ENCODE measurements at places on chromosomes 7 and 10. TPM values are rescaled to one million over a fixed set of nuclear protein-coding genes. Genes with fewer than 3 reads are reported as not detected.

GRCh38 chr10:83515001-83515400, 624.3 kb upstream of the GHITM start:
- no peaks in the 10 kb centered on the region for H3K36me3 ChIP-seq
- H3K27ac ChIP-seq = no peak overlapping the region
- DNase-seq = no peak
- no peak overlapping the region for H3K4me3 ChIP-seq

- no peak for DNase-seq
- H3K4me3 ChIP-seq = peak overlapping the region; percentile 48
- H3K36me3 ChIP-seq = no peaks in the 10 kb centered on the region
Measured at GRCh38 chr10:24201503-24202180, 7.3 kb upstream of the KIAA1217 start.

- H3K27me3 ChIP-seq = no peaks in the 10 kb centered on the region
- no peak overlapping the region for H3K4me3 ChIP-seq
- H3K27ac ChIP-seq = no peak overlapping the region
Measured at GRCh38 chr10:118698421-118698820, 56.3 kb downstream of the CACUL1 start.

GRCh38 chr7:979886-980571, 3.0 kb upstream of the CYP2W1 start:
- H3K4me1 ChIP-seq = peaks cover 80% of the 10 kb centered on the region
- H3K27ac ChIP-seq = peak overlapping the region; percentile 100
- no peak overlapping the region for H3K4me3 ChIP-seq

GRCh38 chr10:48476279-48476982, 128.4 kb downstream of the ARHGAP22 start:
- H3K27ac ChIP-seq = no peak overlapping the region
- DNase-seq = no peak
- H3K27me3 ChIP-seq = no peaks in the 10 kb centered on the region
- no peaks in the 10 kb centered on the region for H3K36me3 ChIP-seq
- H3K4me1 ChIP-seq = no peaks in the 10 kb centered on the region

GRCh38 chr10:122343936-122344335, 30.6 kb upstream of the PLEKHA1 start:
- no peaks in the 10 kb centered on the region for H3K36me3 ChIP-seq
- H3K27me3 ChIP-seq = no peaks in the 10 kb centered on the region
- H3K27ac ChIP-seq = peak overlapping the region; percentile 80

GRCh38 chr10:58952747-58953466, 223.5 kb upstream of the PHYHIPL start:
- H3K4me1 ChIP-seq = peaks cover 58% of the 10 kb centered on the region
- H3K27me3 ChIP-seq = no peaks in the 10 kb centered on the region
- H3K36me3 ChIP-seq = no peaks in the 10 kb centered on the region
- H3K4me3 ChIP-seq = no peak overlapping the region
- no peak overlapping the region for H3K27ac ChIP-seq
- DNase-seq = peak; percentile 53

- H3K27ac ChIP-seq = no peak overlapping the region
- H3K27me3 ChIP-seq = peaks cover 14% of the 10 kb centered on the region
- H3K4me1 ChIP-seq = no peaks in the 10 kb centered on the region
- no peaks in the 10 kb centered on the region for H3K36me3 ChIP-seq
- DNase-seq = no peak
- H3K4me3 ChIP-seq = no peak overlapping the region
Measured at GRCh38 chr10:26311383-26311940, 94.9 kb downstream of the GAD2 start.

Gene ZNF107
- 9.4 TPM for total RNA-seq

Gene ITPRID1
- total RNA-seq = not detected

Gene BICC1
- total RNA-seq = 0.18 TPM

Gene TRPV6
- total RNA-seq = not detected

Data from HepG2 (cell line).